ENCODE measurements at places on chromosomes 1 and 21.

DNA sequence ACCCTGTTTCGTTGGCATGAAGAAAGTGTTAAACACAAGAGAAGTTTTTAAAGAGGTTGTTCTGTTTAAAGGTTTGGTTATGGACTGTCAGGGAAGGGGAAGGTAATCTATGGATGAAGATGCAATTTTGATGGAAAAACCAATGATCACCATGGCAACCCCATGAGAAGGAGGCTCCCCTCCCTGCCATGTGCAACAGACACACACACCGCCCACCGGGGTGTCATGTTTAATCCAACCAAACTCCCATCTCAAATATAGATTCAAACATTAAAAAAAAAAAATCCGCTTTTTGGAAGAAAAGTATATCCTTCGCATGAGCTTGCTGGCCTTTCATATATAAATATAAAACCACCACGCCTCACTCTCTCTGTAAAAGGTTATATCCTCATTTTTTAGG is 80.9 kb upstream of the KRTAP19-8 start:
- DNase-seq = no peak

GRCh38 chr1:45563843-45564242 is 13.2 kb downstream of the AKR1A1 start:
- DNase-seq = no peak

GRCh38 chr1:3504151-3504821 is 49.8 kb downstream of the ARHGEF16 start:
- DNase-seq = no peak

DNA sequence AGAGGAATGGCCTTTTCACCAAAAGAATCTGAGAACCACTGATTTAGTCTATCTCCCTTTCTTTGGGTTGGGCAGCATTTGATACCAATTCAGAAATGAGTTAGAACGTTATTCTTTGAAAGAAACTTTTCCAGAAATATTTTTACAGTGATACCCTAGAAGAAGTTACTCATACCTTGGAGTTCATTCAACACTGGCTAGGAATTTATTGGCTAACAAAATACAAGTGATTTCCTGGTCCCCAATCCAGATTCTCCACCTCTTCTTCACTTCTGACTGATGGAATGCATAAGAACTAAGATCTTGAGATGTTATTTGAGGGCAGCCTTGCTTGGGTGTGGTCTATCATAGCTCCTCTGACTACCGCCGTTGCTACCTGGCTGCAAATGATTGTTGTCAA is 9.4 kb downstream of the C1orf162 start:
- DNase-seq = no peak

DNA sequence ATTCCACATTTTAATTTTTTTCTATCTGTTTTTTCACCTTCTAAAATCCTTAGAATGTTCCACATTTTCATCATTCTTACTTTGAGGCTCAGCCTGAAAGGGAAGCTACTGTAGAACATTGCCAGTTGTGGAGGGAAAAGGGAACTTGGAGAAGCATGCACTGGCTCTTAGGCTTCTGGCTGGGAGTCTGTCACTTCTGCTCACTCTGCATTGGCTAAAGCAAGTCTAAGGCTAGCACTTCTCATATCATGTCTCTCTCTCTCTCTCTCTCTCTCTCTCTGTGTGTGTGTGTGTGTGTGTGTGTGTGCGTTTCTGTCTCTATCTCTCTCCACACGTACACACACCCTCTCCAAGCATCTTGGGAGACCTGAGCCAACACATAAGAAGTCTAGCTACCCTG is 49.6 kb upstream of the ADAR start:
- DNase-seq = no peak

- no peak for DNase-seq
Measured at GRCh38 chr1:28974432-28974831, 60.1 kb downstream of the EPB41 start.

- DNase-seq = no peak
Measured at GRCh38 chr1:97252076-97252475, 530.5 kb downstream of the PTBP2 start.

- no peak for DNase-seq
Measured at GRCh38 chr21:17542371-17543011, 29.6 kb downstream of the CXADR start.

DNA sequence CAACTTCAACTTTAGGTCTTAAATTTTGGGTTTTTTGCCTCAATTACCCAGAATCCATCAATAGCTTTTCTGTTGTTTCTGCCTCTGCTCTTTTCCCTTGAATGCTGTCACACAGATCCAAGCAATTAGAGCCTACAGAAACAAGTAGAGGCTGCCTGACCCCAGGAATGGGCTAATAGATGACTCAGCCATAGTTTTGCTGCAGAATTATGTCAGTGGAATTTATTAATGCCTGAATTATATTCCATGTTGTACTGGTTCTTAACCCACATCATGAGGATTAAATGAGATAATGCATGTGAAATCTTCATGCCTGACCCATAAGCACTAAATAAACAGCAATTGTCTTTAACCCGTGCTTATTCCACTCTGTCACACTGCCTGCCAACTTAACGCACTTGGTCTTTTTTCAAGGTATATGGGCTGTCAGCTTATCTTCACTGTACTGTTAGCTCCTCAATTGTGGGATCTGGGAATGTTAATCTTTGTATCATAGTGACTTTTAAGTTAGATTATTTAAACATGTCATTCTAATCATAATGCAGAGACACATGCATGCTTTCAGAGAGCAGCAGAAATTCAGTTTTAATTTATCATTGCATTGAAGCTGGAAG is 213.3 kb downstream of the ROR1 start:
- no peak for DNase-seq

GRCh38 chr1:111332190-111332589 is 41.5 kb downstream of the CHIA start:
- no peak for DNase-seq

DNA sequence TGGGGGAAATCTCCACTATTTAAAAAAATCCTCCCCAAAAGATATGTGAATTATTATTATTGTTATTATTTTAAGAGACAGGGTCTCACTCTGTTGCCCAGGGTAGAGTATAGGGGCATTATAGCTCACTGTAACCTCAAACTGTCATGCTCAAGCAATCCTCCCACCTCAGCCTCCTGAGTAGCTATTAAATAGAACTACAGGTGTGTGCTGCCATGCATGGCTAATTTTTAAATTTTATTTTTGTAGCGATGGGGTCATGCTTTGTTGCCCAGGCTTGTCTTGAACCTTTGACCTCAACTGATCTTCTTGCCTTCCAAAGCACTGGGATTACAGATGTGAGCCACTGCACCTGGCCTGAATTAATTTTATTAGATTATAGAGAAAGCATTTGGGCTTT is 116.8 kb downstream of the RABGAP1L start:
- no peak for DNase-seq

- no peak for DNase-seq
Measured at GRCh38 chr1:919271-919872, 4.4 kb upstream of the SAMD11 start.

- no peak for DNase-seq
Measured at GRCh38 chr1:154768456-154769125, 101.5 kb downstream of the KCNN3 start.

GRCh38 chr1:230317823-230318819 is 108.0 kb downstream of the PGBD5 start:
- DNase-seq = no peak

DNA sequence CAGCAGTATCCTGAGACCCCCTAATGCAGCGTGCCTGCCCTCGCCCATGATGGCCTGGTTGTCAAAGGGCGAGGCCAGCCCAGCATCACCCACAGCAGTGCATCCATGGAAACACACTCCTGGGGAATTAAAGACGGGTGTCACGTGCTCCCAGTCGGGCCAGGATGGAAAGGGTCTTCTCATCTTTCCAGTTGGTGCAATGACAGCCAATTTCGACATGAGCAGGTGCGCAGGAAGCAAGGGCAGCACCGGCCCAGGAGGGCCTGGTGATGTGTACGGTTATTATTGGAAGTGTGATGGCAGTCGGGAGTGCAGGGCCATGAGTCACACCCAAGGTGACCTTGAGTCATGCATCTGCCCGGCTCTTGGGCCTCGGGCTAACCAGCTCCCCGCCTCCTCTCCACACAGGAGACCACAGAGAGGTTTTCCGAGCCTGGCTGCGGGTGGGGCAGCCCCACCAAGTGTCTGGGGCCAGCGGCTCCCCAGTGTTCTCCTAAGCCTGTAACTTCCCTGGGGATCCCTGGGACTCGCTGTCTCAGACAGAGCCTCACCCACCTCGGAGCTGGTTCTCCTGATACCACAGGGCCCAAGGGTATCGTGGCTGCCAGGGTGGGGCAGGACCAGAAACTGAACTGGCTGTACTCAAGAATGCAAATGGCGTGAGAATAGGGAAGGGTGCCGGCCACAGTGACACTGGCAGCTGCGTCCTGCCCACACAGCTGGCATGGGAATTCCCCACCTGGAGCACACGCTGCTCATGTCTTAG is 119.8 kb downstream of the SIK1 start:
- peak; percentile 47 for DNase-seq

DNA sequence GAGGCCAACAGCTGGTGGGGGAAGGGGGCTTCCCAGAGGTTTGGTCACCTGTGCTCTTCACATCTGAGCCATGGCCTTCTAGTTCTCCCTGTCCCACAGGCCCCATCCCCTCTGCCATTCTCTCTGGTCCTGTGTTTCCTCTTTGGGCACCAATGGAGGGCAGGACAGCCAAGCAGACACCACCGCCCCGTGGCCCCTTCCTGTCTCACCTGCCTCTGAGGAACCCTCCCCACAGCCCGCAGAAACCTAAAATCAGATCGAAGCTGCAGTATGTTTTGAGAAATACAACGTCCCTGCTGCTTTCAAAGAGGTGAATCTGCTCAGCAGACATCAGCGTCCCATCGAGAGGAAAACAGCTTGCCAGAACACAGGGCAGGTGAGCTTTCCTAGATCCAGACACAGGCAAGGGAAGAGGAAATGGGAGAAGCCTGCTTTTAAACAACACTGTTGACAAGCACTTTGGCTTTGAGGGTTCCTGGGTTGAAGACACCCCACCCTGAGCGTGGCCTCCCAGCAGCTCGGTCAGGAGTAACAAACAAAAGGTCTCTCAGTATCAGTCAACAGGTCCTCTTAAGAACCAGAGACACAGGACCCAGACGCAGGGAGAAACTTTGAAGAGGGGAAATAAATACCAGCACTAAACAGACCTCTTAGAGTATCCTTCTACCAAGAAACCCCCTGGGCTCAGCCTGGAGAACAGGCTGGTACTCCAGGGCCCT is 2.3 kb downstream of the PANK4 start:
- DNase-seq = no peak

- no peak for DNase-seq
Measured at GRCh38 chr1:18673976-18674375, 43.3 kb downstream of the PAX7 start.

- DNase-seq = no peak
Measured at GRCh38 chr21:15627823-15628222, 102.0 kb upstream of the USP25 start.

- no peak for DNase-seq
Measured at GRCh38 chr1:196651637-196652215, at the start of gene CFH. Gene CFH, plus strand, starts transcription at chr1:196652043. Its CDS starts 75 bp downstream, at chr1:196652118.

DNA sequence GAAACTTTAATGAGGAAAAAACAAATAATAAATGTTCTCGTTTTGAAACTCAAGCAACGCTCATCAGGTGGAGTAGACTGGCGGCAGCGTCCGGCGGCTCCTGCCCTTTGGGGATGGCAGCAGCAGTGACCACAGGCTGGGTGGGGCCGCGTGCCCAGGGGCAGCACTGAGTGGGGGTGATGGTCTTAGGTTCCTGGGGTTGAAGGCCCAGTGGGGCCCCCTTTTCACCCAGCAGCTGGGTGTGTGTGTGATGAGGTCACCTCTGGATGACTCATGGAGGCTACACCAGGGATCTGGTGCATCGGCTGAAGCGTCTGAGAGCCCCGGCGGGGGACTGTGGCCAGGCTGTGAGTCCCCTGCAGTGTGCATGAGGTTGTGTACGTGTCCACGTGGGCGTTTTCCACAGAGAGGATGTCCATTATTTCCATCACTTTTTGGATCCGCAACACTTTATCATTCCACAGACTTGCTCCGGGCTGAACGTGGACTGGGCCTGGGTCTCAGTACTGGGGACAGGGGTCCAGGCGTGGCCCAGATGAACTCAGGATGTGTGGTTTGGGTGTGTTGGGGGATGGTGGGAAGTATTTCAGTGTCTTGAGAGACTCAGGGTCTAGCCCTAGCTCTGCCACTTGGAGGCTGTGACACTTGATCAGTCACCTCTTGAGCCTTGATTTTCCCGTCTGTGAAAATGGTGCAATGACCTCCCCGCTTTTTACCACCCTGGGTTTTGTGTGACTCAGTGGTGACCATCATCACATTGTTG is 25.6 kb downstream of the LDLRAP1 start:
- DNase-seq = no peak

GRCh38 chr1:183569141-183569540 is 21.1 kb downstream of the NCF2 start:
- no peak for DNase-seq

GRCh38 chr1:228958741-228959140 is 223.5 kb downstream of the RHOU start:
- DNase-seq = no peak

GRCh38 chr1:1053022-1053421 is 21.1 kb downstream of the RNF223 start:
- no peak for DNase-seq

DNA sequence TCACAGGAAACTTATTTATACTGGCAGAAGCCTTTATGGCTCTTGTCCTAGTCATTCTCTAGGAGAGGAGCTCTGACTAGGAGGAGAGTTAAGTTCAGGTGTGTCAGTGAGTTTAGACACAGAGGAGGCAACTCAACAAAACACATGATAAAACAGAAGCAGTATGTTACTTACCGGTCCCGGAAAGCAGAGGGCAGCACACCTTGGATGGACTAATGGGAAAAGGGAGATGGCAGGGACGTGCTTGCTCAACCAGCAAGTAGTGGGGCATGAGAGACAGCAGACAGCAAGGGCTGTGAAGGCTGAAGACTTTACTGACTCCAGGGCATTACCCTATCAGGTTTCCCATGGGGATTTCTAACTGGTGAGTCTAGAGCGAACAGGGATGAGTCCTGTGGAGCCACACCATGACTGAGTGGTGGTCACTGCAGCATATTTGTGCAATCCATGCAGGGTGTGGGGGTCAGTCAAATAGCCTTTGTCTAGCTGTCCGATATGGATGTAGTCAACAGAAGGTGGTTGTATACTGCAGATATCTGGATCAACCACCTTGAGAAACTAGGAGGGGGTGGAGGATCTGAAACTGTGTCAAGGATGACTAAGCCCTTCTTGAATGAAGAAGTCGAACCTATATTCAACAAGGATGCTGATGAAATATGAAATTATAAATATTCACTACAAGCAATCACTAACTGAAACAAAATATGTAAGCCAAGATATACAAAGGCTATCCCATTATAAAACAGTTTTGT is 596.3 kb upstream of the CHRM3 start:
- no peak for DNase-seq

GRCh38 chr1:99818063-99818699 is 32.0 kb upstream of the AGL start:
- no peak for DNase-seq

GRCh38 chr1:215872658-215873057 is 305.6 kb downstream of the KCTD3 start:
- no peak for DNase-seq

GRCh38 chr1:86061551-86061990 is 95.0 kb downstream of the COL24A1 start:
- no peak for DNase-seq

DNA sequence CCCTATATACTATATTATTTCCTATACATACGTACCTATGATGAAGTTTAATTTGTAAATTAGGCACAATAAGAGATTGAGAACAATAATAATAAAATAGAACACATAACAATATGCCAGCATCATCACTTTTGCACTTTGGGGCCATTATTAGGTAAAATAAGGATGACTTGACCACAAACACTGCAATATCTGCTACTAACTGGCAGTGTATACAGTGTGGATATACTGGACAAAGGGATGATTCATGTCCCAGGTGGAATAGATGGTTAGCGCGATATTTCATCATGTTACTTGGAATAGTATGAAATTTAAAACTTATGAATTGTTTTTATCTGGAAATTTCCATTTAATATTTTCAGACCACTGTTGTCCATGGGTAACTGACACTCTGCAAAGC is 35.4 kb upstream of the TXLNA start:
- no peak for DNase-seq

Measured in activated CD4-positive, CD25-positive, alpha-beta regulatory T cell treated with anti-CD3 and anti-CD28 coated beads, Interleukin-2, amount 50 U/mL, for 72 hours (primary cell).